ENCODE measurements at places on chromosomes 6 and 20.
A peak's percentile ranks its signal among the peaks of the same experiment; 100 is the strongest.

DNA sequence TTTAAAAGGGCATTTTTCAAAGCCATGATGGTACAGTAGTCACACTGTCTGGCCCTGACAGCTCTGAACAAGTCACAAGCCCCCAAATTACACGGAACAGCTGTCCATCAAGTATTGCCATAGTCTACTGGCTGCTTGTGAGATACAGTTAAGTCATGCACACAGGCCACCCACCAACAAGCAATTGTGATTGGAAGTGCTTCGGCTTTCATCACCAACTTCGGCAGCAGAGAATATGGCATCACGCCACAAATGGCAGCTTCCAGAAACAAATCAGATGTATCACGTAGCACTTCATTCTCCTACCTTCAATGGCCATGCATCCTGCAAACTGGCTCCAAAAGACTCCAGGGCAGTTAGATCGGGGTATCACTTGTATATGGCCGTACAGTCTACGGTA, 160.5 kb downstream of the PTPRT start:
- DNase-seq = peak; percentile 36

DNA sequence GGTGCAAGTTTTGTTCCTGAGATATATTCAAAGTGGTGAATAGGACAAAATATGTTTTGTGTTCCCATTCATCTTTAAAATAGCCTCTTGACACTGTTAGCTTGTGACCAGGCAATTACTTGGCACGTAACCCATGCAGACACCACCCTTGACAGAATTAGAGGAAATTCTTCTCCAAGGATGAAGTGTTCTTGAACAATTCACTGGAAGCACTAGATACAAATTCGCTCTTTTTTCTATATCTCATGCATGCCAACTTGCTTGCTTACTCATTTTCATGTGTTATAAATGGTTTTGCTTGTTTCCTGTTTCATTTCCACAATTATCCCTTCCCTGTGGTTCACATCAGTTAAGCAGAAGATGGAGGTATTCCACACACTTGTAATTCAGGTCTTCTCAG, 105.2 kb upstream of the MAN1A1 start:
- DNase-seq = no peak

- no peak for DNase-seq
Observed at GRCh38 chr6:106511288-106512047, 117.8 kb downstream of the RTN4IP1 start.

DNA sequence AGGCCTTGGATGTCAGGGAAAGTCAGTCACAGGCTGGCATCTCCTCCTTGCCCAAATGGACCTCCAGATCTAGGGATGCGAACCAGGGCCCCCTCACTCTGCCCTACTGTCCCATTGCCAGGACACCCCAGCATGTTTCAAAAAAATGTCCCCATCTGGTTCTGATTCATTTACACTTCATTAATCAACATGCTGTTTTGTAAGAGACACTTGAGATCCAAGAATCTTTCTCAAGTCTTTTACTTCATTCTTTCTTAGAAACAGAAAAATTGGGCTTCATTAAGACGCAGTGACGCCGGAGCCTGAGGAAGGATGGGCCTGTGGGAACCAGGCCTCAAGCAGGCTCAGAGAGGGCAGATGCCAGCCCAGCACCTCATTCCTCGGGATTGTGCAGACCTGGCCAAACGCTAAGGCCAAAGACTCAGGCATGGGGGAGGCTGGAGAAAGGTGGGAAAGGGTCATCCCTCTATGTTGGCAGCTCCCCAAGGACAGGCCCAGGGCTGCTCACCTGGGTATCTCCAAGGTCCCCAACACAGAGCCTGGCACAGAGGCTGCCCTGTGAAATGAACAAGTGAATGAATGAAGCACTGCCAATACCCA, 3.8 kb downstream of the RSPO4 start:
- no peak for DNase-seq

- no peak for DNase-seq
Observed at GRCh38 chr20:12722091-12722490, 286.7 kb upstream of the SPTLC3 start.

DNA sequence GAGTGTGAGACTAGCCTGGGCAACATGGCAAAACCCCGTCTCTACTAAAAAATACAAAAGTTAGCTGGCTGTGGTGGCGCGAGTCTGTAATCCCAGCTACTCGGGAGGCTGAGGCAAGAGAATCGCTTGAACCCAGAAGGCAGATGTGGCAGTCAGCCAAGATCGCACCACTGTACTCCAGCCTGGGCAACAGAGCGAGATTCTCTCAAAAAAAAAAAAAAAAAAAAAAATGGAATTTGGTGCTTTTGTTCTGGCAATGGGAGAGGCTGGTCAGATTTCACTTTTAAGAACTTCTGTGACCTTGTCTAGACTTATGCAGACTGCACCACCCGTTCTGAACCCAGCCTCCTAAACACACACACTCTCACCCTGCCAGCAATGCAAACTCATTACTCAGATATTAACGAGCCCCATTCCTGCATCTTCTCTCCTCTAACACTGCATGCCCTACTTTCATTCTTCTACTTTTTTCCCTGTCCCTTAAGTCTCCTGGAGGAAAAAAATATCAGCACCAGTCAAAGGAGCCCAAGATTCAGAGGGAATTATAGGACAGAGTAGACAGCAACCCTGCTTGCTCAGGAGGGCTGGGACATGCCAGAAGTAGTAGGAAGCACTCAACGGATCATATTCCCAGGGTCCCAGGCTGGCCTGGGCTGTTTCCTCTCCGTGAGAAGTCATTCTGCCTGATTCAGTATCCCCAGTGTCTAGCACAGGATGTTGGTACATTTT, 4.4 kb downstream of the MOCS1 start:
- peak; percentile 64 for DNase-seq

- peak; percentile 81 for DNase-seq
Observed at GRCh38 chr6:33313105-33313708, 671 bp downstream of the TAPBP start.

DNA sequence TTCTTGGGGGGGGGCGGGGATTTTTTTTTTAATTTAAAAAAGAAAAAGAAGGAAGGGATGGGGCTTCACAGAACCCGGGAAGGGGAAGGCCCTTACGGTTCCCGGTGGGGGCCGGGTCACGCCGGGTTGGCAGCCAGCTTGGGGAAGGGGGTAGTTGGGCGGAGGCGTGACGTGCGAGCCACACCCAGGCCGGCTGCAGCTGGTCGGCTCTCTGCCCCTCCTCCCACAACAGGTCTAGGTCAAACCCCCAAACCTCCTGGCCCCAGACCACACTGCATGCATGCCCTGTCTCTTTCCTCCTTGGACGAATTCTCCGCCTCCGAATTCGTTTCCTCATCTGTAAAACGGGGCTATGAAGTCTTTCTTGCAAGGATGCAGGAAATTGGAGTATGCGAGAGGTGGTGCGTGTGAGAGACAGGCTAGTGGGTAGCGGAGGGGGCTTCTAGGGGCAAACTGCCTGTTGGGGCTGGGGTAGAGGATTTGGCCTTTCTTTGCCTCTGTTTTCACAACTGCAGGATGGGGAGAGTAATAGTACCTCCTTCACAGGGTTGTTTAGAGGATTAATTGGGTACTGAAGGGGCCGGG, 828 bp downstream of the HCK start:
- no peak for DNase-seq

- no peak for DNase-seq
Observed at GRCh38 chr6:161829291-161829729, 555.4 kb upstream of the AGPAT4 start.

DNA sequence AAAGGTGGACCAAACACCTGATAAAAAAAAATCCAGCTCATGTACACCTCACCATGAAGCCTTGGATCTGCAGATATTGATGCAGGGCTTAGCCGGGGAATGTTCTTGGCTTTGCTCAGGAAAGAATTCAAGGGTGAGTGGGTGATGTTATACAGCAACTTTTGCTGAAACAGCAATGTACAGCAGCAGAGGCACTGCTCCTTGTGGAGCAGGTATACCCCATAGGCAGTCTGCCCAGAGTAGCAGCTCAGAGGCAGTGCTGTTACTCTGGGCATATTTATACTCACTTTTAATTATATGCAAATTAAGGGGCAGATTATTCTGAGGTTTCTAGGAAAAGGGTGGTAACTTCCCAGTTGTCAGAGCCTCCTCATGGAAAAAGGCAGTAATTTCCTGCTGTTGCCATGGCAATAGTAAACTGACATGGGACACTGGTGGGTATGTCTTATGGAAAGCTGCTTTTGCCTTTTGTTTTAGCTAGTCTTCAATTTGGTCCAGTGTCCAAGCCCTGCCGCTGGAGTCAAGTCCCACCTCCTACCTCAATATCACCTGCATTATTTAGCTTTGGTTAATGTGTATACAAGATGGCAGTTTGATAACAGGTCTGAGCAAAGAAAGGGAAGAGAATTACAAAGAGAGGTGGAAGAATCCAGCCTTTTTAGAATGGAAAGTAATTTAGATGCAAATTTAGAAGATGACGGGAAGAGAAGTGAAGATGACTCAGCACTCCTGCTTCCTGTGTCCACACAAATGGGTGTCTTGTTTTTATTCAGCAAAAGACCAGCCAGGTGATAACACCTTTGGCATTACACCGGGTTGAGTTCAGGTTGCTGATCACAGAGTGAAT, 110.1 kb upstream of the JAG1 start:
- no peak for DNase-seq
